RWPE2 (cell line): ENCODE measurements at places on chromosomes 1 and 21.

DNA sequence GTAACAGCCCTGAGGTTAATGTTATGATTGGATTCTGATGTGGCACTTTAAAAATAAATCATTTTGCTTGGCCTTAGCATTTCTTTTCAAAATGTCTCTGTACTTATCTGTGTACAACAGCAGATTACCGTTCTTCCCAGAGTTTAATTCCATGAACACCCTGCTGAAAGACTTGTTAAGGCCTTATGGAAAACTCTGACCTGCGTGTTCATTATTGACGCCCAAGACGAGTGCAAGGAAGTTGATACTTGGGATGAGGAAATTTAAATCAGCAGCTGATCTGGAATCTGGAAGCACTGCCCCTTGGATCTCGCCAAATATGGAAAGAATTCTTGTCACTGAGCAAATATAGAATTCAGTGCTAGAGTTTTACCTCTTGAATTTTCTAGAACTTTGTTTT lies 6.7 kb downstream of the ERG start:
- H3K36me3 ChIP-seq, result no peaks in the 10 kb centered on the region
- no peak overlapping the region for H3K27ac ChIP-seq

- H3K27ac ChIP-seq, result no peak overlapping the region
- peaks cover 77% of the 10 kb centered on the region for H3K36me3 ChIP-seq
- DNase-seq, result no peak
- H3K27me3 ChIP-seq, result no peaks in the 10 kb centered on the region
These were observed 7.5 kb downstream of the SDHB start for GRCh38 chr1:17046334-17046657.

DNA sequence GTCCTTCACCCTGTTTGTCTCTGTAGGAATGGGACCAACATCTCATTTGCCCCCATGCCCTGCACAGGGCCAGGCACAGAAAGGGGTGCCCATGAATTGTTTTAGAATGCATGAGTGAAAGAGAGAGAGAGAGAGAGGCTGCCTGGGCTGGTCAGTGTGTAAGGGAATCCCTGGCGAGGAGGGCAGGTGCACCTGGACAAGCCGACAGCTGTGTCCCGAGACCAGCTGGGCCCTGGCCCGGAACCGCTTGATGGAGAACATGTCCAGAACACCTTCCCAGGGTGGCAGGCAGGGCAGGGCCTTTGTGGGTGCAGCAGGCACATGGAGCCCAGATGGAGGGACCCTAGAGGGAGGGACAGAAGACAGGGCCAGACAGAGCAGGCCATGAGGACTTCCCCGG lies 22.7 kb downstream of the SPOCD1 start:
- no peak overlapping the region for H3K27ac ChIP-seq
- H3K27me3 ChIP-seq, result no peaks in the 10 kb centered on the region
- H3K4me3 ChIP-seq, result no peak overlapping the region
- DNase-seq, result peak; percentile 65
- H3K4me1 ChIP-seq, result no peaks in the 10 kb centered on the region
- H3K36me3 ChIP-seq, result no peaks in the 10 kb centered on the region

DNA sequence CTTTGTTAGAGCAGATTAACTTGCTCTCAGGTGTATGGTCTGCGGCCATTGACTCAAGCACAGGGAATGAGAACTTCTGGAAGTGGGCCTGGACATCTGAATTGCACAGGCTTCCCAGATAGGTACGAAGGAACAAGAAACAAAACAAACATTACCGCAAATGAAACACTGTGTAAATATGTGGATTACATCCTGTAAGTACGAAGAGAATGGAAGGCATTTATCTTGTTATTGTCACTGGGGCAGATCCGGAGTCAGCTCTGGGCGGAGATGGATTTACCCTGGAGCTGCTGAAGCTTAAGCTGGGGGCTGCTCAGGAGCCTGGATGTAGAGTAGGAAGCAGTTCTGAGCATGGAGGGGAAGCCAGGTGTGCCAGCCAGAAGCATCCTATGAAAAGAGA lies 6.8 kb downstream of the HES2 start:
- no peak overlapping the region for H3K4me3 ChIP-seq
- H3K27ac ChIP-seq, result peak overlapping the region; percentile 86
- H3K27me3 ChIP-seq, result no peaks in the 10 kb centered on the region

- H3K36me3 ChIP-seq, result peaks cover 15% of the 10 kb centered on the region
- H3K4me3 ChIP-seq, result no peak overlapping the region
- no peaks in the 10 kb centered on the region for H3K27me3 ChIP-seq
- peak overlapping the region; percentile 60 for H3K27ac ChIP-seq
- peaks cover 24% of the 10 kb centered on the region for H3K4me1 ChIP-seq
- DNase-seq, result peak; percentile 92
These were observed 18.1 kb downstream of the GPR157 start for GRCh38 chr1:9110669-9111356.

- peaks cover 8% of the 10 kb centered on the region for H3K4me1 ChIP-seq
- H3K36me3 ChIP-seq, result peaks cover 56% of the 10 kb centered on the region
- no peaks in the 10 kb centered on the region for H3K27me3 ChIP-seq
These were observed 59.0 kb downstream of the S100B start for GRCh38 chr21:46545911-46546310.

GRCh38 chr1:148355976-148356375 lies 127.1 kb downstream of the PPIAL4G start:
- no peak overlapping the region for H3K27ac ChIP-seq
- H3K27me3 ChIP-seq, result no peaks in the 10 kb centered on the region
- H3K4me3 ChIP-seq, result no peak overlapping the region

DNA sequence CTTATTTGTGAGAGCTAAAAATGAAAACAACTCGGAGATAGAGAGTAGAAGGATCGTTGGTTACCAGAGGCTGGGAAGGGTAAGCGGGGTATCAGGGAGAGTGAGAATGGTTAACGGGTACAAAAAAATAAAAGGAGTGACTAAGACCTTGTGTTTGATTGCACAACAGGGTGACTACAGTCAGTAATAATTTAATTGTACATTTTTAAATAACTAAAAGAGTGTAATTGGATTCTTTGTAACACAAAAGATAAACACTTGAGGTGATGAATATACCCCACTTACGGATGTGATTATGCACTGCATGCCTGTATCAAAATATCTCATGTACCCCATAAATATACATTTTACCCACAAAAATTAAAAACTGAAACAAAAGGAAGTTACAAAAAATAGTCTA lies 29.4 kb downstream of the FOXJ3 start:
- H3K4me3 ChIP-seq, result no peak overlapping the region
- no peak overlapping the region for H3K27ac ChIP-seq
- no peaks in the 10 kb centered on the region for H3K4me1 ChIP-seq
- H3K36me3 ChIP-seq, result peaks cover 18% of the 10 kb centered on the region
- no peak for DNase-seq
- no peaks in the 10 kb centered on the region for H3K27me3 ChIP-seq

DNA sequence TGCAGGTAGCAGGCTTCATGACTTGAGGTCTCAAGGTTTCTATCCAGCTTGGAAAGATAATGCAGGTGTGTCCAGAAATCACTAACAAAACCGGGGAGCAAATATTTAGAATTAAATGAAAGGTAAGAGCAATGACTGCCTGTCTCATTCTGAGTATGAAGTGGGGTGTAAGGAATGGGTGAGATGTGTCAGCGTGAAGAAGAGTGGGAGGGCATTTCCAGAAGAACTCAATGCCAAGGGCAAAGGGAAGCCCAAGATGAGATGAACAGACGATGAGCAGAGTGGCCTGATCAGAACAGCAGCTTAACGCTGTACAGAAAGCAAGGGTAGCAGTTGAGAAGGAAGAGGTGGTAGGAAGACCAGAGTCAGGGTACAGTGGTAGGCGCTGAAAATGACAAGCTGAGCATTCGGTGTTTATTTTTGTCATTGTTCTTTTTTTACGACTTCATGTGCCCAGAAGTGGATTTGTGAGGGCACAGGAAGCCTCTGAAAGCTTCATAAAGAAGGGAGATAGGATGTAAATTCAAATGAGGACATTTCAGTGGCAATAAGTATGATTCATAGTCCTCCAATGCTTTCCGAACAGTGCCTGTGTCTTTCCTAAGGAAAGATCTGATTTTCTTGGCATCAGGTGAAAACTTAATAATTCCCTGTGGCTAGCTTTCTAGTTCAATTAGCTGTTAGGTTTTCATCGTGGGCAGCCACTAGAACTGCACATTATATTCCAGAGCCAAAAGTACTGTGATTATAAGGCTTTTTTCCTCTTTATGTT lies 190.5 kb downstream of the APP start:
- peaks cover 13% of the 10 kb centered on the region for H3K4me1 ChIP-seq
- no peak overlapping the region for H3K4me3 ChIP-seq
- H3K27me3 ChIP-seq, result no peaks in the 10 kb centered on the region

GRCh38 chr1:9211291-9211811 lies 23.2 kb upstream of the H6PD start:
- no peak overlapping the region for H3K27ac ChIP-seq
- no peak for DNase-seq
- no peak overlapping the region for H3K4me3 ChIP-seq
- H3K36me3 ChIP-seq, result no peaks in the 10 kb centered on the region
- H3K4me1 ChIP-seq, result no peaks in the 10 kb centered on the region

DNA sequence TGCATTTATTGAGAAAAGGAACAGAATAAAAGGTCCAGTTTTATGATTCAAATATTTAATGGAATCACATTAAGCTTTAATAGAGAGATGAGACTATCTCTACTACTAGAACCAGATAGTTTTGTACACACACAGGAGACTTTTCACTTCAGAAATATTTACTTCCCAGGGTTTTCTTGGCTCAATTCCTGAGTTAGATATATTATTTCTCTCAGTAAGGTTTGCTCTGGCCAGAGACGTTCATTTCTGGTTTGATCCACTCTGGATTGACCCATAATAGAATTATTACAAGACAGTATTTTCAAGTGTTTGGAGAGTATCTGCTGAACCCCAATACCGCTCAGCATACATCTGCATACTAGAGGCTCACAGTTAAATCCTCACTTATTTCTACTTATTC lies 1.3 kb upstream of the RCOR3 start:
- H3K27me3 ChIP-seq, result no peaks in the 10 kb centered on the region
- peak overlapping the region; percentile 88 for H3K27ac ChIP-seq
- H3K4me3 ChIP-seq, result peak overlapping the region; percentile 92
- H3K36me3 ChIP-seq, result no peaks in the 10 kb centered on the region

- no peak overlapping the region for H3K27ac ChIP-seq
- no peak for DNase-seq
- H3K36me3 ChIP-seq, result peaks cover 66% of the 10 kb centered on the region
- no peaks in the 10 kb centered on the region for H3K27me3 ChIP-seq
These were observed 61.5 kb downstream of the KIF1B start for GRCh38 chr1:10271869-10272268.

DNA sequence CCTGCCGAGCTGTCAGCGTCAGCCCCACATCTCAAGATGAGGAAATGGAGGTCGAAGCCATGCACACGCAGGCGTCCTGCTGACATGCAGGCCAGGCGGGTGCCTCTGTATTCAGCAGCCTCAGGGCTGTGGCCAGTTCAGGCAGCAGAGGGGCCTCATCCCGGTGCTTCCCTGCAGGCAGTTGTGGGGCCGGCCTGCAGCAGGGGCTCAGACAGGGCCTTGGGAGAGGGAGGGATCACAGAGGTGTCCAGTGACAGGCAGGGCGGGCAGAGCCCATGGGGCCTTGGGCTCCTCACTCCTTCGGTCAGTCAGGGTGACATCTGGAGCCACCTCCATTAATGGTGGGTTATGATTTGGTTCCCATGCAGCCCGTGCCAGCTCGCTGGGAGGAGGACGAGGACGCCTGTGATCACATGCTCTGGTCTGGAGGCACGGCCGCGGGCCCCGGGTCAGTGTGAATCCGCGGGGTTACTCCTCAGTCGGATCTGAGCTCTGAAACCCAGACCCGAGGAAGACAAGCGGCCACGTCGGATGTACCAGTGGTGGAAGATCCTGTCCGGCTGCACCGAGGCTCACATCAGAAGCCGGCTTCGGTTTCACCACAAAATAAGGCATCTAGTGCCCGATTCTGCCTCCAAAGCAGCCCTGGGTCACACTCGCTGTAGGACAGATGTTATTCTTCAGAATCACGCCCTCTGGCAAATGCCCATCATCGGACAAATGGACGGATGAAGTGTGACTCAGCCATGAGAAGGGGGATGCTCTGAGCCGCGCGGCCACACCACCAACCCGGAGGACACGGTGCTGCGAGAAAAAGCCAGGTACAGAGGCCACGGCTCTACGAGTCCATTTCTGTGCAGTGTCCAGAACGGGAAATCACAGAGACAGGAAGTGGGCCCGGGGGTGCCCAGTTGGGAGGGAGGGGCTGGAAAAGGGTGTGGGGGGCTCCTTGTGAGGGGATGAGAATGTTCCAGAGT lies 33.4 kb downstream of the KRTAP10-1 start:
- no peaks in the 10 kb centered on the region for H3K27me3 ChIP-seq
- no peaks in the 10 kb centered on the region for H3K4me1 ChIP-seq
- DNase-seq, result no peak
- H3K36me3 ChIP-seq, result no peaks in the 10 kb centered on the region
- no peak overlapping the region for H3K4me3 ChIP-seq

DNA sequence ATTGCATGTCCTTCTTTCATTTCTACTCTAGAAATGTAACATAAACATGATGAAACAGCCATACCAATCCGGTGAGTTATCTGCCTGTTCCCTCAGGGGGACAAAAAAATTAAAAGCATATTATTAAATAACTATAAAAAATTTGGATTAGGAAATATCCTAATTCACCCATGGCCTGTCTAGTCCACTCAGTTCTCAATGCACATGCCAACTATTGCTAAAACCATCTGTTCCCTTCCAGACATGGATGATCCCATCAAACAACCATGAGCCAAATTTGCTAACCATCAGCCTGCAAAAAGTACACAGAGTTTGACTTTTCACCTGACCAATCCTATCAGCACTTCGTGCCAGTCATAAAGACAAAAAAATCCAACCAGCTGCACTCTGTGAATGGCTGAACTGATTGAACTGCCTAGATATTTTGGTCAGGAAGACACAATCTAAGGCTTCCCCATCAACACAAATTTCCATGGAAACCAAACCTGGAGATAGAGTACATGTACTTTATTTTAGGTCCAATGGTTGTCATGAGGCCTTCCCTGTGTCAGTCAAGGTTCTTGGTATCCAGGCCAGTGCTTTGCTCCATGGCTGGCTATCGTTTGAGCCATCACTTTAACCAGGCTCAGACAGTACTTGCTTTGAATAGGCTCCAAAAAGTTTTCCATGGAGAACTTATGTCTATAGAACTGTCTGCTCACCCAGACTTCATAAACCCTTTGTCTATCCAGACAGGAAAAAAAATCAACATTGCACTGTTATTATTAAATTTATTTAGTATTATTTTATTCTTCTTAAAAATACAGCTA lies 570.8 kb downstream of the LTN1 start:
- no peaks in the 10 kb centered on the region for H3K36me3 ChIP-seq
- H3K4me1 ChIP-seq, result peaks cover 18% of the 10 kb centered on the region
- no peak for DNase-seq

DNA sequence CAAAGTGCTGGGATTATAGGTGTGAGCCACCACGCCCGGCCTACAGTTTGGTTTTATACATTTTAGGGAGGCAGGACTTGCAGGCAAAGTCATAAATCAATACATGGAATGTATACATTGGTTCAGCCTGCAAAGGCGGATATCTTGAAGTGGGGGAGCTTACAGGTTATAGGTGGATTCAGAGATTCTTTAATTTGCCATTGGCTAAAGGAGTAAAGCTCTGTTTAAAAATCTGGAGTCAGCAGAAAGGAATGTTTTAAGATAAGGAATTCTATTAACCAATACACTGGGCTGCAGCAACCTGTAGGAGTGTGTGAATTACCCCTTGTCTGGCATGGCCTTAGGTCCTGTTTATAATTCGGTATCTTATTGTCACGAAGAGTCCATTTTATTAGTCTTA lies 57.6 kb downstream of the OPTC start:
- no peak overlapping the region for H3K4me3 ChIP-seq
- no peak overlapping the region for H3K27ac ChIP-seq
- peaks cover 10% of the 10 kb centered on the region for H3K4me1 ChIP-seq
- H3K36me3 ChIP-seq, result no peaks in the 10 kb centered on the region
- no peak for DNase-seq

GRCh38 chr1:240474133-240474614 lies 137.8 kb downstream of the GREM2 start:
- H3K4me1 ChIP-seq, result no peaks in the 10 kb centered on the region
- H3K27me3 ChIP-seq, result no peaks in the 10 kb centered on the region
- DNase-seq, result no peak
